Activated CD8-positive, alpha-beta memory T cell treated with anti-CD3 and anti-CD28 coated beads, Interleukin-2, amount 50 U/mL, for 48 hours (primary cell): ENCODE measurements at places on chromosomes 1 and 21.
A peak's percentile ranks its signal among the peaks of the same experiment; 100 is the strongest.

- DNase-seq = no peak
Measured at GRCh38 chr1:225413708-225414375, 14.0 kb downstream of the LBR start.

DNA sequence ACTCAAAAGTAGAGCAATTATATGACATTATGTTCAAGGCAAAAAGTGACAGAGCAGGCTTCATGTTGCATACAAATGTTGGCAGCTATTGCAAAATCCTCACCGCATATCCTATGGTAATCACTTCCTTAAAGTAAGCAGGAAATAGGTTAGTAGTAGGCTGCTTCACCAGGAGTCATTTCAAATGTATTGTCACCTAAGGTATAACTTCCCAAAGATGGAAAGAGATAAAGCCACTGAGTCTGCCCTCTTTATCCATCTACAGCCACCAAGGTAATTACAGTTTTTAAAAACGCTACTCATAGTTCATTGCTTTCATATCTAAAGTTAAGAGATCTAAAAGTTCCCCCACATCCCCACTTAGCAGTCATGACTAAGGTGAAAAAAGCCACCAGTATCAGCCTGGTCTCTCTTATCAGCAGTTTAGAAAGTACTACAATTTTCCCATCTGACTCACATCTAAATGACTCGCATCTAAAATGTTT lies 31.6 kb upstream of the UBE2U start:
- no peak for DNase-seq

GRCh38 chr1:40143891-40144575 lies 17.2 kb upstream of the RLF start:
- DNase-seq = peak; percentile 59

DNA sequence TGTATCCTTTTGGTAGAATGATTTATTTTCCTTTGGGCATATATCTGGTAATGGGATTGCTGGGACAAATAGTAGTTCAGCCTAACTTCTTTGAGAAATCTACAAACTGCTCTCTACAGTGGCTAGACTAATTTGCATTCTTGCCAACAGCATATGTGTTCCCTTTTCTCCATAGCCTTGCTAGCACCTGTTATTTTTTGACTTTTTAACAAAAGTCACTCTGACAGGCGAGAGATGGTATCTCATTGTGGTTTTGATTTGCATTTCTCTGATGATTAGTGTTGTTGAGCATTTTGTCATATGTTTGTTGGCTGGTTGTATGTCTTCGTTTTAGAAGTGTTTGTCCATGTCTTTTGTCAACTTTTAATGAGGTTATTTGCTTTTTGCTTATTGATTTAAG lies 99.8 kb downstream of the UCK2 start:
- DNase-seq = no peak

DNA sequence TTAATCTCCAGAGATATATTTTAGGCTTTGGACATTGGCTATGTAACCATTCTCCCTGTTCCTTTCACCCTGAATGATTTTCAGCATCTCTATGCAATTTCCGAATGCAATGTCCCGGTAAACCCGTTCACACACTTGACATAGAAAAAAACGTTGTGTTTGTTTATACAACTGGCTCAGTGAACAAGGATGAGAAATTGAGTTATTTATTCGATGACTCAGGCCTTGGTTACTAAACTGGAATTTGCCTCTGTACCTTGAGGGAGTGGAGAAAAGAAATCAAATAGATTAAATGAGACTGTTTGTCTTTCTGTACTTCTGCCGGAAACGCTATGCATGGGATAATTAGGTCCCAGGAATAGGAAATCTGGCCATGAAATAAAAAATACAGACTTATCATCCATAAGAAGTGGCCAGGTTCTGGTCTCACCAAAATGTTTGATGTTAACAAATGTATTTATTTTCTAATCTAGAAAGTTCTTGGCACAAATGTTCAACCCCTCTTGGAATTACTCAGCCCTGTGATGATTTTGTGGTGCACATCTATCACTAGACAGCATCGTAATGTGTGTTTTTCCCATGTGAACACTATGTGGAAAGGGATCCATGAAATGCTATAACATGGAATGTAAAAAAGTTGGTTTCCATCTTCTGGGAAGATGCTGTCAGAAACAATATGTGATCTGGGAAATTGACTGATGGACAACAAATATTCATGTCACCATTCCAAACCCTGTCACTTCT lies 253.9 kb downstream of the DUSP10 start:
- DNase-seq = no peak

- DNase-seq = peak; percentile 70
Measured at GRCh38 chr21:45972716-45973474, 8.7 kb upstream of the COL6A1 start.
